T-helper 2 cell treated with Interferon-gamma antibody and Interleukin-4, amounts not matched to agents 5 μg/mL and 100 μg/mL, for 36 hours (primary cell): ENCODE measurements at places on chromosomes 3 and 15.

DNA sequence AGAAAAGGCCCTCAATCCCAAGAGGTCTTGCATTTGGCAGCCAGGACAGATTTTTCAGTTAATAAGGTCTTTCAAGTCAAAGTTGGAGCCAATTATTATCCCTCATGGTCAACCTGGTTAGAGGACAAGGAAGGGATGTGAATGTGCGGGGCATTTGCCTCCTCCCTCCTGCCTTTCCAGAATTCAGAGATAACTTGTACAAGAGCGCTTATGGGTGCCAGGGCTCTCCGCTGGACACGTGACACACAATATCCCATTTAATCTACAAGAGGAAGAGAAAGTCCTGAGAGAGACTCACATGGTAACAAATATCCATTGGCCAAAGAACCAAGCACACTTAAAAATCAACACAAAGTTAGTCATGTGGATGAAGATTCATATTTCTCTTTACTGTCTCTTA is 78.5 kb upstream of the ST8SIA2 start:
- no peak for DNase-seq

GRCh38 chr15:60299452-60300047 is 98.2 kb downstream of the ANXA2 start:
- no peak for DNase-seq

GRCh38 chr3:155031186-155031585 is 48.9 kb upstream of the MME start:
- no peak for DNase-seq

DNA sequence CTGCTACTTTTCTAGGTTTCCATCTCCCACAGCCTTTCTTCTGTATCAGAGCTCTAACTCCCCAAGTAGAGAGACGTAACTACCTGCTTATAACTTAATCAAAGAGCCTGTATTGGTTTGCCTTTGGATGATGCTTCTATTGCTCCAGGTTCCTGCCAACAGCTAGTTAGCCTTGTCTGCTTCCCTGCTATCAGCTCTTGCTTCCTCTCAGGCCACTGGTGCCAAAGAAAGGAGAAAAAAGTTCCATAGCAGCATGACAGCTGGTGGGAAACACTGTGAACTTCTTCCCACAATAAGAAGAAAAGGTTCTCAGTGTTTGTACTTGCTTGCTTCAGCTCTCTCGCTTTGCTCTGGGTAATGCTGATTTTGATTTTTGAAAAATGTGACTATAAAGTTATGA is 206.6 kb downstream of the GBE1 start:
- DNase-seq, result no peak

DNA sequence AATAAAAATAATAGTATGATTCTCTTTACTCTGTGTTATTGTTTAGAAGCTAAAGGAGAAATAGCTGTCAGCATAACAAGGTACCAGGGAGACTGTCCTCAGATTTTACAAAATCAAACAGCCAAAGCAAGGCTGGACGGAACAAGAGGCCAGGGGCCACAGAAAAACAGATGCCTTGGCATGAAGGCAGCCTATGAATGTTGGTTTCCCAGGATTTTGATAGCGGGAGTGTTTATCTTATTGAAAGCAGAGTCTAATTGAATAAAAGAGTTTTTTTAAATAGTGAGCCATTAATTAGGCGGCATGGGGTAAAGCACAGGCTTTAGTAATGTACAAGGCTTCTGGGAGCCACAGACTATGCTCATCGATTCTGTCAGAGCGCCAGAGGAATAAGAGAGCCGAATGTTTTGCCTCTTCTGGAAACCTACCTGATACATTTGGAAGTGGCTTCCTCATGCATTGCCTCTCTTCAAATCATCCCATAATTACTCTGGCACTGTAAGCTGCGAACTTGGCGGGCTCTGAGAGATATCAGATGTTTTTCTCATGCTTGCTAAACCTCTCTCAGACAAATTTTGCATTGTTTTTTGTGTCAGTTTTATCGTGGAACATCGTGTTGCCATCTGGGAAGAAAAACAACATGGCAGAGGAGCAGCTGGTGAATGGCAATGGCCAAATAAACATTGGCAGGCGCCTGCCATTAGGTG is 30.4 kb upstream of the TMCO5A start:
- DNase-seq, result no peak
